ENCODE measurements at places on chromosomes 3 and 15. TPM values are rescaled to one million over a fixed set of nuclear protein-coding genes. Genes with fewer than 3 reads are reported as not detected.

KBTBD13 gene
- 5.0 TPM for total RNA-seq

IL17RC gene
- 14.9 TPM for total RNA-seq

GRCh38 chr15:48395521-48396011 lies 64.3 kb downstream of the DUT start:
- DNase-seq: peak; percentile 92
- H3K27me3 ChIP-seq: no peaks in the 10 kb centered on the region
- H3K36me3 ChIP-seq: no peaks in the 10 kb centered on the region
- H3K27ac ChIP-seq: no peak overlapping the region
- H3K4me3 ChIP-seq: no peak overlapping the region

DNA sequence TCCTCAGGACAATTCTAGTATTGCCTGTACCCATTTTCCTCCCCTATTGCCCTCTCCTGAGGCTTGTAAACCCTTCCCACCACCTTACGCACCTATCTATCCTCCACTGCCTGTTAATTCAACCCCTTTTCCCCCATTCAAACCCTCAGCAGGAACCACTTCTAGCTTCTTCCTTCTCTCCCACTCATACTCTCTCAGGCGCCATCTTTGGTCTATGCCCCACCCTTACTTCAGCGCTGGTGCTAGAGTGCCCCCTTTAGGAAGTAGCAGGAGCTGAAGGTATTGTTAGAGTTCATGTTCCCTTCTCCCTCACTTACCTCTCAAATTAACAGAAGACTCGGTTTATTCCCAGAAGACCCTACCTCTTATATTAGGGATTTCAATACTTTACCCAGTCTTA lies 121.8 kb upstream of the NLGN1 start:
- no peaks in the 10 kb centered on the region for H3K4me1 ChIP-seq
- no peaks in the 10 kb centered on the region for H3K27me3 ChIP-seq
- no peaks in the 10 kb centered on the region for H3K36me3 ChIP-seq

- H3K27me3 ChIP-seq: no peaks in the 10 kb centered on the region
- H3K4me1 ChIP-seq: peaks cover 21% of the 10 kb centered on the region
- no peaks in the 10 kb centered on the region for H3K36me3 ChIP-seq
- peak overlapping the region; percentile 69 for H3K27ac ChIP-seq
Measured at GRCh38 chr3:152243301-152243711, 25.4 kb upstream of the MBNL1 start.

Measured in psoas muscle (tissue), 8 donors.